ENCODE measurements at places on chromosomes 16 and 17.
A peak's percentile ranks its signal among the peaks of the same experiment; 100 is the strongest.

DNA sequence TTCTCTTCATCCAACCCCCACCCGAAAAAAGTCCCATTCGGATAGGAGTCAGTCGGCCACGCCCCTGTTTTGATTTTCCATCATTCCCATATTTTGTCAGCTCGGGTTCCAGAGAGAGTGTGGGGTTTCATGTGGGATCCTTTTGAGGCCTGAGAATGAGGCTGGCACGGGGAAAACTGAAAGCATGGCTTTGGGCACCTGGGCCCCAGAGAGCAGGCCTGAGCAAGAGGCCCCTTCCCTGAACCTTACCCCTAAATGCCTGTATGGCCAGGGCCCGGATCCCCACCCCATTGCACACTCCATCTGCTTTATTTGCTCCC, 4.6 kb upstream of the HOXB4 start:
- DNase-seq = no peak

- DNase-seq = no peak
These were observed 12.3 kb downstream of the CPNE2 start for GRCh38 chr16:57104706-57105105.

- no peak for DNase-seq
These were observed 147.8 kb downstream of the CMIP start for GRCh38 chr16:81592353-81592866.

- no peak for DNase-seq
These were observed 399.7 kb downstream of the NPIPA8 start for GRCh38 chr16:17936766-17937402.

GRCh38 chr17:13054666-13055065, 36.8 kb upstream of the ELAC2 start:
- no peak for DNase-seq

DNA sequence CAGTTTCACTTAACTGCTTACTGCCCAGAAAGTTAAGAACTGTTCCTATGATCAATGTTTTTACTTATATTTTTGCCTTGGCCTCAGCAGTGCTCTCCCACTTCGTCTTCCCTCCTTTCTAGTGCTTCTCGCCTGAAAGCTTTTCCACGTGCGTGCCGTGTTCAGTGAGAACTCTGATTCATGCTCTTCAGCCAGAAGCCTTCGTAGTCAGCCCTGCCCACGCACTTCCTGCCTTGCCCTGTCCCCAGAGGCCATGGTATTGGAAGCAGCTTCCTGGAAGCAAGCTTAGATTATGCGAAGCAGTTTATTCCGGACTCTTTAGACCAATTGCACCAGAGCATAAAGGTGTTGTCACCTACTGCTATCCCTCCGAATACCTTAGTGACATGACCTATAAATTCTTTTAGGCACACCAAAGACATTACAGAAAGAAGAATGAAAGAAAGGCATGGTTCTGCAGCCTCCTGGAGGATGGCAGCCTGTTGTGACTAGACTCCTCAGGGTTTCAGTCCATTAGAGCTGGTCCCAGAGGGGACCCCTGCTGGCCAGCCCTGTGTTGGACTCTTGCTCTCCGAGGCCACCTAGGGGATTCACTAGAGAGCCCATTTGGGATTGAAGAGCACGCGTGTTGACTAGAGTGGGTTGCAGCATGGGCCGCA, 105.2 kb downstream of the RPTOR start:
- peak; percentile 63 for DNase-seq

DNA sequence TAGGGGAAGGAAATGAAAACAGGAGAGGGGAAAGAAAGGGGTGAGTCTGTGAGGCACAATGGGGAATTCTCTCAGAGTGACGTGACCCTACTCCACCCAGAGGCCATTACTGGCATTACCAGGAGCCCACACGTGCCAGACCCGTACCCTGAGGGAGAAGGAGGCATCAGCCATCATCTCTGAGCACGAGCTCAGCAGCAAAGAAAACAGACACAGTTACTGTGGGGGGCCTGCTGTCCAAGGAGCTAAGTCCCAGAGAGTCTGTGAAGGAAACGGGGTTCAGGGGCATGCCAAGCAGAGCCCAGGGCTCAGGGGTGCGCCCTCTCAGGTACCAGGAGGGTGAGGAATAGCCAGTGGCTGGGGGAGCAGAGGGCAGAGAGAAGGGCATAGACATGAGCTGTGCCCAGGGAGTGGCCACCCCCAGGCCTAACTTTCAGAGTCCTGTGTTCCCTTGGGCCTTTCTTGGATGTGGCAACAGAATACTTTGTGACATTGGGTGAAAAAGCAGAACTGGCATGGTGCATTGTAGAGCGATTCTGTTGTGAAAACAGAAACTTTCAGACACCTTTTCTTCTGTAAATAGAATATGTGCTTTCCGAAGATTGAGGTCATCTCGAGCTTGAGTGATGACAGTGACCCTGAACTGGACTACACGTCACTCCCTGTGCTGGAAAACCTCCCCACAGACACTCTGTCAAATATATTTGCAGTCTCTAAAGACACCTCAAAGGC, 11.3 kb downstream of the TAF1C start:
- DNase-seq = no peak

GRCh38 chr17:39793301-39793872, 55.6 kb downstream of the GRB7 start:
- DNase-seq = no peak

DNA sequence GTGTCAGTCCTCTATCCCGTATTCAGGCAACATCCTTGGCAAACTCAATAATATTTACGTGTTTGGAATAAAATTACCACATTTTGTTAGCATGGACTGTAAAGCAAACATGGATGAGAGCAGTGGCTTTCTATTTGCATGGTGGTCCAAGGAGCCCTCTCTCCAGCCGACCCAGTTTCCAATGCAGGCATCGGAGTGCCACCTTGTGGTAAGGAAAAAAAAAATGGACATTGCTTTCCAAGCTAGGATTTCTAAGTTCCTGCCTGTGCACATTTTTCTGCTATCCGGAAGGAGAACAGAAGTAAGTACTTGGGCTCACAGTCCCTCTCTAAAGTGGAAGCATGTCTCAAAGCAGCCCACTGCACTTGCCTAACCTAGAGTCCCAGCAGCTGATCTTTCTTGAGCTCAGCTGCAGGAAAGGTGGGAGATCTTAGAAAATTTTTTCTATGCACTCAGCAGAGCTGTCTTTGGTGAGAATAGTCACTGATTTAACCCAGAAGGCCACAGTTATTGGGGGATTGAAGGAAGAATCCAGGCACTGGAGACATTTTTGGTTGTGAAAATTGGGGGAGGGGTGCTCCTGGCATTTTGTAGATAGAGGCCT, 46.0 kb upstream of the ERCC4 start:
- no peak for DNase-seq

- DNase-seq = no peak
These were observed 116.6 kb upstream of the TNRC6C start for GRCh38 chr17:77841742-77842527.

DNA sequence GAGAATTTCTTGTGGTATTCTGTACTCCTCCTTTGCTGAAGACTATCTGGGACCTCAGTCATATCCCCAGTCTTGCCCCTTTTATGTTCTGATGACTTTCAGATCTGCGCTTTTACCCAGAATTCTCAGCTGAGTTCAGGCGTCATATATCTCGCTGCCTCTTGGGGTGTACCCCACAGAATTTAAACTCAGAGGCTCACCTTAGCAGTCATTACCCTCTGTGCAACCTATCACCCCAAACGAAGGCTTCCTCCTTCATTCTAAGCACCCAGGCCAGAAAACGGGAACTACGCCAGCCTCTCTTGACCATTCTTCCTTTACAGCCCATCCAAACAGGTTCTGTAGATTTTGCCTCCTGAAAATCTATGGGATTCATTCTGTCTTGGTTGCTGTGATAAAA, 574.8 kb upstream of the C16orf82 start:
- DNase-seq = no peak

GRCh38 chr16:46727630-46728029, 20.5 kb downstream of the MYLK3 start:
- DNase-seq = no peak

GRCh38 chr17:22268214-22268911, 576.0 kb downstream of the KCNJ18 start:
- no peak for DNase-seq

- DNase-seq = no peak
These were observed 14.3 kb downstream of the HBQ1 start for GRCh38 chr16:194516-194915.

GRCh38 chr16:11835309-11835708, 16.0 kb downstream of the RSL1D1 start:
- DNase-seq = no peak

- DNase-seq = no peak
These were observed 227.3 kb upstream of the RPL38 start for GRCh38 chr17:73976147-73976546.

GRCh38 chr17:64694207-64694606, 32.1 kb upstream of the SMURF2 start:
- no peak for DNase-seq

DNA sequence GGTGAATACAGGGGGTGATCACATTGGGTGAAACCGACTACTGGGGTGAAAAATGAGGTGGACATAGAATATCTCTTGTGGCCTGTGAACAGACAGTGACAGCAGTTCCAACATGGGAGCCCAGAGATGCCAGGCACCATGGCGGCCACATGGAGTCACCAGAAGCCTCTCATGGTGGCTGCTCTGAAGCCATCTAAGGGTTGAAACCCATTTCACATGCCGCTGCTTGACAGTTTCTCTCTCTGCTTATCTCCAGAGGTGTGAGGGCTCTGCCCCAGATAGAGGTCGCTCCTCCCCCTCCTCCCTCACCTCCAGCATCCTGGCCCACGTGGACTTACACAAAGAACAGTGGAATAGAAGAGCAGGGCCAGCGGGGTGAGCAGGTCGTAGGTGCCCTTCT, 37.9 kb upstream of the PIK3R6 start:
- DNase-seq = no peak

DNA sequence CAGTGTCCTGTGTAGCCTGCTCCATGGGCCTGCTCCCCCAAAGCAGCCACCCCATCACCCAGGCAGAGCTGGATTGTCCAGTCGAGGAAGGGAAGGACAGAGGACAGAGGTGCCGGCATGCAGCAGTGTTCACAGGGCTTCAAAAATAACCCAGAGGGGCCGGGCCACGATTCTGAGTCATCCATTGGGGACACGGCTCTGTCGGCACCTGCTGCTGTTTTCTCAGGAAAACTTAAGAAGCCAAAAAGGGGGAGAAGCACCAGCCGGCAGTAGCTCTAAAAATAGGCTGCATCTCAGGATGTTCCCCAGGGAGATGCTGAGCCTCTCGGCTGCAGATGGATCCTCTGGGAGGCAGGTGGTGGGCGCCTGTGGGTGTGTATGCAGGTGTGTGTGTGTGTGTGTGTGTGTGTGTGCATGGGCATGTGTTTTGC, 1.6 kb downstream of the CA7 start:
- no peak for DNase-seq

DNA sequence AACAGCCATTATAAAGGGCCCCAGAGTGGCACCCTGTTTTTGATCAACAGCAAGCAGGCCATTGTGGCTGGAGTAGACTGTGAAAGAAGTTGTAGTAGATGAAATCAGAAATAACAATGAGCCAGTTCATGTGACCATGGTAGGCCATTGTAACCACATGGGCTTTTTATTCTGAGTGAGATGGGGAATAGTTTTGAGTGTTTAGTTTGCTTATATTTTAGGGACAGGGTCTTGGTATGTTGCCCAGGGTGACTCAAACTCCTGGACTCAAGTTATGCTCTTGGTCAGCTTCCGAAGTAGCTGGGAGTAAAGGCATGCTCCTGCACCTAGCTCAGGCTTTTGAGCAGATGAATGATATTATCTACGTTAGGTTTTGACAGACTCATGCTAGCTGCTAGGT, 12.0 kb downstream of the CBFB start:
- DNase-seq = no peak

GRCh38 chr17:40443196-40443987, at the start of gene IGFBP4:
Gene IGFBP4, plus strand, starts transcription at chr17:40443450. Its CDS starts 286 bp downstream, at chr17:40443736.
- peak; percentile 64 for DNase-seq

- no peak for DNase-seq
These were observed 44.7 kb upstream of the HS3ST3A1 start for GRCh38 chr17:13646411-13646810.

DNA sequence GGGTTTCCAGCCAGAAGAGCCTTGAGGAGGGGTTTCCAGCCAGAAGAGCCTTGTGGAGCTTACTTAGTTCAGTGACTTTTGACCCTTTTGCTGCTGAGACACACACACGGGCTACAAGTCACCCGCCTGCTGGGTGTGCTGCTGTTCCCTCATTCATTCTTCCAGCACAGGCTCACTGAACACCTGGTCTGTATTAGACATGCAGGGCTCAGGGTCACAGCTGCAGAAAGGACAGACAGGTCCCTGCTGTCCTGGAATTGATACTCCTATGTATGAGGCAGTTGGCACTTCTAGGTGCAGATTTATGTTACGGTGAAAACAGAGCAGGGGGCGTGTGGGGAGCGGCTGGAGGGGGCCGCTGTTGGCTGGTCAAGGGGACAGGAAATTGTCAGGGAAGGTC, 6.8 kb downstream of the CACNG4 start:
- no peak for DNase-seq

- no peak for DNase-seq
These were observed 120.2 kb upstream of the CACNG3 start for GRCh38 chr16:24135624-24136565.

GRCh38 chr16:28616636-28617035, 6.8 kb upstream of the SULT1A1 start:
- no peak for DNase-seq

GRCh38 chr16:50228364-50228868, 37.9 kb upstream of the ADCY7 start:
- DNase-seq = no peak

GRCh38 chr17:66355510-66355909, 53.1 kb downstream of the PRKCA start:
- no peak for DNase-seq

- DNase-seq = no peak
These were observed 15.9 kb downstream of the EPOP start for GRCh38 chr17:38658741-38659345.

- no peak for DNase-seq
These were observed 13.8 kb downstream of the EMP2 start for GRCh38 chr16:10566613-10567012.

- DNase-seq = no peak
These were observed 21.7 kb upstream of the USP36 start for GRCh38 chr17:78862073-78863023.

GRCh38 chr17:27525836-27526603, 69.8 kb downstream of the KSR1 start:
- DNase-seq = no peak

GRCh38 chr17:65984299-65984698, 207.6 kb downstream of the CEP112 start:
- DNase-seq = no peak

- no peak for DNase-seq
These were observed 70.4 kb upstream of the ASIC2 start for GRCh38 chr17:33363475-33363874.

GRCh38 chr17:77083531-77083930, 57.2 kb upstream of the SEC14L1 start:
- no peak for DNase-seq

- DNase-seq = no peak
These were observed 13.9 kb downstream of the TOP3A start for GRCh38 chr17:18300725-18301480.

GRCh38 chr17:44108440-44109311, 14.8 kb downstream of the HDAC5 start:
- no peak for DNase-seq

DNA sequence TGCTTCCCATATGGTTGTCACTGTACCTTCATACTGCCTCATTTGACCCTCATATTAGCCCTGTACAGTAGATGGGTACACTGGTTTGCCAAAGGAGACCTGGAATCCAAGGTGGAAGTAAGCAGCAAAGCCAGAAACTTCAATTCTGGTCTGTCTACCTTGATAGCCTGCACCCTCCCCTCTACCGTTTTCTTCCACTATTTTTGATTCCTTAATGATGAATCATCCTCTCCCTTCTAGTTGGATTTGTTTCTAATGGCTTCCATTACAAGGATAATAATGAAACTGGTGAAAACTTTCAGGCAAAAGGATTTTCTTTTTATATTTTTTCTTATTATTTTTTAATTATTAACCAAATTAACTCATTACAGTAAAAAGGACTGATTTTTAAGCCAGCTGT, 17.3 kb downstream of the TAC4 start:
- no peak for DNase-seq
